NCI-H1092 (cell line): ENCODE measurements at places on chromosomes 6 and 20.

- DNase-seq = peak; percentile 25
Observed at GRCh38 chr6:24918641-24919055, 17.1 kb downstream of the RIPOR2 start.

GRCh38 chr20:34582911-34583310 lies 24.4 kb downstream of the MAP1LC3A start:
- DNase-seq = no peak

GRCh38 chr6:33719326-33719987 lies 8.0 kb upstream of the UQCC2 start:
- no peak for DNase-seq

DNA sequence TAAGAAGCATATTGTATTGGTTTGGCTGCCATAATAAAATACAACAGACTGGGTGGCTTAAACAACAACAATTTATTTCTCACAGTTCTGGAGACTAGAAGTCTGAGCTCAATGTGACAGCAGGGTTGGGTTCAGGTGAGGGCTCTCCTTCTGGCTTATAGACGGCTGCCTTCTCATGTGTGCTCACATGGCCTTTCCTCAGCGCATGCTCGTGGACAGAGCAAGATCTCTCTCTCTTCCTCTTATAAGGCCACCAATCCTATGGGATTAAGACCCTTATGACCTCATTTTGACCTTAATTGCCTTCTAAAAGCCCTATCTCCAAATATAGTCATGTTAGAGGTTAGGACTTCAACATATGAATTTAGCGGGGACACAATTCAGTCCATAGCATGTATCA lies 32.4 kb upstream of the GFOD1 start:
- DNase-seq = no peak

GRCh38 chr6:88480816-88481215 lies 314.7 kb upstream of the CNR1 start:
- DNase-seq = no peak

DNA sequence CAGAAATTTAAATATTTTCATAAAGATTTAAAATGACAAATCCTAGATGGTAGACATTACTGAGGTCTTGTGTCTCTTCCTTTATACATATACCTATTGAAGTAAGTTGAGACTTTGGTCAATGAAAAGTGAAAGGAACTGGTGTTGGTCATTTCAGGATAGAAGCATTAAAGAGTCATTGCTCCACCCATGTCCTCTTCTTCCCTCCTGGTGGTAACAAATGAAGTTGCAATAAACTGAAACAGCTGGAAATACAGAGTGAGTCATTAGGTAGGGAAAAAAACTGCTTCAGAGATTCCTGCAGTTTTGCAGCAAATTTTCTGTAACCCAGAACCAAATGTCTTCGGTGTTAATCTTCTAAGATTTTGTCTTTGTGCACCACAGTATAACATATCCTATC lies 448.0 kb downstream of the EYS start:
- DNase-seq = no peak

DNA sequence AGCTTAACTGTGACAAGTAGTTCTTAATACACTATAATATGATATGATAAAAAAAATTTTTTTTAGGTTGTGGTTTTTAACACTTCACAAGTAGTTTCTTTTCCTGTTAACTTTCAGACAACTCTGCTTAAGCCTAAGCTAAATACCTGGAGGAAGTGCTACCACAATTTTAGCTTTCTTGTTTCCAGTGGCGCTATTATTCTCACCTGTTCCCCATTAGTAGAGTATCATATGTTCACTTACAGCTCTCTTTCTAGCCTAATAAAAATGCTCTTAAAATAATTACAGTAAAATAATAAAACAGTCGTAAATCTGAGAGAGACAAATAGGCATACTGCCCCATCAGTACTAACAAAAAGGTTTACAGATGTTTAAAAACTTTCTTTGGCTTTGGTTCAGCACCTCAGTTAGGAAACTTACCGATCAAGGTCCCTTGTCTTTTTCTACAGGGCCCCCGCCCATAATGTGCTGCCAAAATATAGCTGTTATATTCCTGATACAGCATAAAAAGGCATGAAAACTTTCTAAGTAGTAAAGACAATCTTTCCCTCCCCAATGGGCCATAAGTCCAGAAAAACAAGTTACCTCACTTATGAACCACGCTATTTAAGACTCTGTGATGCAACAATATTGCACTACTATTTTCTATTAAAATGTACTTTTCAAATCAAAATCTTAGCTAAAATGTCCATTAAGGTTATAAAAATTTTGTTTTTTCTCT lies 57.9 kb downstream of the SESN1 start:
- no peak for DNase-seq

DNA sequence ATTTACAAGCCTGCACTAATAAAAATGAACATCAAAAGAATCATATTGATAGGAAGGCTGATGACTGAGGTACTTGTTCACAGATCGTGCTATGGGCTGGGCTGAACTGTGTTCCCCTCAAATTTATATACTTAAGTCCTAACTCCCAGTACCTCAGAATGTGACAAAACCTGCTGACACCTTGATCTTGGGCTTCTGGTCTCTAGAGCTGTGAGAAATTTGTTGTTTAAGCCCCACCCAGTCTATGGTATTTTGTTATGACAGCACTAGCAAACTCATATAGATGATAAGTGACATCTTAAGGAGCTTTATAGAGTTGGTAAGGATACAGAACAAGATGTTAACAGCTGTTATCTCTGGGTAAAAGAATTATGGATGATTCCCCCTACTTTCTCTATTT lies 13.8 kb downstream of the UBE2V1 start:
- DNase-seq = no peak

GRCh38 chr6:104640150-104640700 lies 219.5 kb downstream of the HACE1 start:
- DNase-seq = no peak

DNA sequence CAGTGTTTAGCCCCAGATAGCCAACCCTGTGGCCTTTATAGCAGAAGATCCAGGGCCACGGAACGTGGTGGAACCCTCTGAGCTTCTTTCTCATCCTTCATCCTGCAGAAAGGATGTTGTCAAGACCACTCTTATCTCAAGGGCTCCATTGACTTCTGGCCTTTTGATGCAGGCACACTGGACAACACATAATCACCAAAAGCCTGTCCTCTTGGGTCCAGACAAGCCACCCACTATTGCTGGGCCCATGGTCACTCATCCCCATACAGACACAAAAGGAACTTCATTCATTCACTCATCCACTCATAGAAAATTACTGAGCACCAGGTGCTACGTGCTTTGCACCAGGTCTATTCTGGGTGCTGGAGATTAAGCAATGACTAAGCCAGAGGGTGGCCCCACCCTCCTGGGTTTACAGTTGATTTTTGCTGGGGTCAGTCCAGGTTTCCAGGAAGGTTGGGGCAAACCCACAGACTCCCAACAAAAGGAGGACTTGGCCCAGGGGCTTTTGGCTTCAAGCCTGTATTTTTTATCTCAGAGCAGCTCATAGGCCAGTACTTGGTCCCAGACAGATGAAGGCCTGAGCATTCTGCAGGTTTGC lies 2.4 kb downstream of the CST8 start:
- DNase-seq = no peak

- DNase-seq = peak; percentile 1
Observed at GRCh38 chr6:142566628-142567396, 265.0 kb downstream of the ADGRG6 start.

GRCh38 chr6:56790414-56790813 lies 147.7 kb upstream of the DST start:
- DNase-seq = no peak

GRCh38 chr6:92690997-92691599 lies 728.3 kb downstream of the EPHA7 start:
- DNase-seq = no peak

DNA sequence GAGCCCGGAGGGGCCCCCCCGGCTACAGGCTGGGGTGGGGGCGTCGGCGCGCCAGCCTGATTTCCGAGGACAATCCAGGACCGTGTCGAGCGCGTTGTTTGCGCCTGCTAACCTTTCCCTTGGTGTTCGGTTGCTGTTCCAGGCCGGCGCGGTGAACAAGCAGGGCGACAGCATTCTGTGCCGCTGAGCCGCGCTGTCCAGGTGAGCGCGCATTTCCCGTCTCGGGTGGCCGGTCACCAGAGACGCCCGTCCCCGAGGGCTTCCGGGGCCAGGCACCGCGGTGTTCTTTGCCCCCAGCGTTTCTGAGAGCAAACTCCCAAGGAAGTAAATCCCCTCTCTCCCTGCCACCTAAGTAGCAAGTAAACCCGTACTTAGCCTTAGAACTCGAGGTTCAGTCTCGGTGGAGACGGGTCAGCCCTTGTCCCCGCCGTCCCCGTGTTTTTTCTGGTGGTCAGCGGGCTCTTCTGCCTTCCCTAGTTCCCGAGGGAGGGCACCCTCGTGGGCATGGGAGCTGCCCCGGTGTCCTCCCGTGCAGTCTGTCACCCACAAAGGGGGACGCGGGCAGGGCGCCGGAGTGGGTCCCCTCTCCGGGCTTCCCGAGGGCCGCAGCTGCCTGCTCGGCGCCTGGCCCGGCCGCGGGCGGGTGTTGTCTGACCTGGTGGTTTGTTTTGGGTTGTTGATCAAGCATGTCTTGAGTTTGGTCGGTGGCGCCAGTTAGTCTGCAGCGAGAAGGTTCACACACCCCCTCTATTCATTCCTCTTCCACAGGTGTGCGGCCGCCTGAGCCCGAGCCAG lies 1.5 kb downstream of the ID4 start:
- DNase-seq = peak; percentile 56

DNA sequence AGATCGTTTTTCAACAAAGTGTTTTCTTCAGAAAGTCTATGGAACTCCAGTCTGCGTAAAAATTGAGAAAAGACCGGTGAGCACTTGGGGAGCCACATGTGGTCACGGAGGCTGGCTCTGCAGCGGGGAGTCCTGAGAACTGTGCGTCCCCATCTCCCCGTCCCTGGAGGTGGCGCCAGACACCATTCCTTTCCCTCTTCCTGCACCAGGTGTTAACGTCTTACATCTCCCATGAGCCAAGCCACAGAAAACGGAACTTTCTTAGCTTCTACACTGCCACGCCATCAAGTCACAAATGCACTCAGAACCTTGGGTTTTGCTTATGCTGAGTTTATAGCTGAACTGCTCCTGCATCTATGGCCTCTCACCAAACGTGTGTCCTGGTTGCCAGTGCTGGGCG lies 62.6 kb downstream of the GINS1 start:
- no peak for DNase-seq

GRCh38 chr20:33445881-33446625 lies 2.5 kb upstream of the SNTA1 start:
- DNase-seq = no peak

GRCh38 chr6:7052443-7053011 lies 55.2 kb upstream of the RREB1 start:
- no peak for DNase-seq

DNA sequence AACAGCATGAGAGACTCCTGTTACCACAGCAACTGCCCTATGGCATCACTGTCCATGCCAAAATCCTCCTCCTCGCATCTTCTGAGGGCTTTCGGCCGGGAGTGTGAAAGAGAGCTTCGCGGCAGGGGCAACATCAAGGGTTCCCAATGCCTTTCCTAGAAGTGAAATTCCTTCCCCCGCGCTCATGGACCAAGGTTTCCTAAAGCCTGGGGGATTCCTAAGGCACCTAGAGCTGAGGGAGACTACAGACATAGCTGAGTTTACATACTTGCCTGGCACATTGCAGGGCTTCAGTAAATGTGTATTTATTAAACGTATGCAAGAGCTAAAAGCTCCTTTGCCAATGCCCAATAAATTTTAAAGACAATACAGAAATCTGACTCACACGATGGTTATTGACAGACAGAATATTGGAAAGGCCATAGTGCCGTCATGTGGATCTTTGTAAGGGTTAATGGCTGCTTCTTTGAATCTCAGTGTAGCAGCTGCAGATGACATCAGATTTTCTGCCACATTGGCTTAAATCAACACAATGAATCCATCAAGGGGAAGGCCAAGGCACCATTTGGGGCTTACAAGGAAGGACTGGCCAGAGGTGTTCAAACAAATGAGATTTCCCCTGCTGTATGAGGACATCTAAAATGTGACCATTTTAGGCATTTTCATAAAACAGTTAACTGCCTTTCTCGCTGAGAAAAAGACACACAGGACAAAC lies 281.2 kb upstream of the JARID2 start:
- DNase-seq = no peak

DNA sequence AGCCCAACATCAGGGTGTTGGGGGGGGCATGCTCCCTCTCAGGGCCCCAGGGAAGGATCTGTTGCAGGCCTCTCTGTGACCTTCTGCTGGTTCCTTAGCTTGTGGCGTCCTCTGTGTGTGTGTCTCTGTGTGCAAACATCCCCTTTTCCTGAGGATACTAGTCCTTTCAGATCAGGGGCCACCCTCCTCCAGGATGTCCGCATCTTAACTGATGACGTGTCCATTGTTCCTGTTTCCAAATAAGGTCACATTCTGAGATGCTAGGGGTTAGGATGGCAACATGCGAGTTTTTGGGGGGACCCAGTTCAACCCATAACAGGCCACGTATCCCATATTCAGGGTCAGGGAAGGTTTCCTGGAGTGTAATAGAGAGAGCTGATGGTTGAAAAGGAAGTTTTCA lies 40.9 kb downstream of the GMPR start:
- DNase-seq = no peak

- DNase-seq = peak; percentile 8
Observed at GRCh38 chr6:121305957-121306607, 28.2 kb downstream of the TBC1D32 start.

DNA sequence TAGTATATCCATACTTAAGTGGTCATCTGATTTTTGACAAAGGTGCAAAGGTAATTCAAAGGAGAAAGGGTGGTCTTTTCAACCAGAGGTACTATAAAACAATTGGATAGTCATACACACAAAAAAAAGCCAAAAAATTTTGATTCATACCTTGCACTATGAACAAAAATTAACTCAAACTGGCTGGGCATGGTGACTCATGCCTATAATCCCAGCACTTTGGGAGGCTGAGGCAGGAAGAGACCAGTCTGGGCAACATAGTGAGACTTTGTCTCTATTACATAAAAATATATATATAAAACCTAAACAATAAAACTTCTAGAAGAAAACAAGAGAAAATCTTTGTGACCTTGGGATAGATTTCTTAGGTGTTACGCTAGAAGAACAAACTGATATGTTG lies 43.8 kb upstream of the ADIG start:
- no peak for DNase-seq

DNA sequence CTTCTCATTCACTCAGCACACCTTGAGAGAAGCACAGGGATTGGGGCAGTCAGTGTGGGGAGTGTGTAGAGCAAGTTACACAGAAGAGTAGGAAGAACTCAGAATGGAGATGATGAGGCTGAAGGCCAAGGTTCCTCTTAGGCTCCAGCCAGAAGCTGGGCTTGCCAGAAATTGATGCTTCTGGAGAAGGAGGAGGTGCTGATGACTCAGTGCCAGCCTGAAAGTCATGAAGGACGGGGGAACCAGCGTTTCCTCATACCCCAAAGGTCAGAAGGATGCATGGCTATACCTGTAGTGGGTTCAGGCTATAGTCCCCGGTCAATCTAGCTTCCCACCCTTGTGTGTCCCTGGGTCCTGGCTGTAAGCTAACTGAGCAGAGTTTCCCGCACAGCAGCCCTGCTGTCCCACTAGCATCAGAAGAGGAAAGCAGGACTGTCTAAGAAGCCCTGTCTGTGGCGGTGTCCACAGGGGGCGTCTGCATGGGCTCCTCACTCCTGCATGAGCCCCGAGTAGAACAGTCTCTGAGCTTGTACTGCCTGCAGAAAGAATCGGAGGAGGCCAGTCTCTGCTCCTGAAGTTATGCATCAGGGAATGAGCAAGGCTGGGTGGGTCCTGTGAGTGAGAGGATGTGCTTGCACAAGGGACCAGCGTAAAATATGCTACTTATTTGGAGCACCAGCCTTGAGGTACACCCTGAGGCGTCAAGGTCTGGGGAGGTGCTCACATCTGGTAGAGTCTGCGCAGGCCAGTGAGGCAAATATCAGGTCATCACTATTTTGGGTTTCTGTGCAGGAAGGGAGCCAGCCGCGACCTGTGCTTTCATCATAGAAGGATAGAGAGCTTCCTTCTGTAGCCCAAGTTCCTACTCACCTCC lies 148.5 kb downstream of the MRPL14 start:
- no peak for DNase-seq

- no peak for DNase-seq
Observed at GRCh38 chr20:2336471-2336870, 40.7 kb downstream of the TGM3 start.
